ENCODE measurements at places on chromosomes 11 and 22.

GRCh38 chr22:22049684-22050083 is 67.1 kb upstream of the TOP3B start:
- no peak for DNase-seq

DNA sequence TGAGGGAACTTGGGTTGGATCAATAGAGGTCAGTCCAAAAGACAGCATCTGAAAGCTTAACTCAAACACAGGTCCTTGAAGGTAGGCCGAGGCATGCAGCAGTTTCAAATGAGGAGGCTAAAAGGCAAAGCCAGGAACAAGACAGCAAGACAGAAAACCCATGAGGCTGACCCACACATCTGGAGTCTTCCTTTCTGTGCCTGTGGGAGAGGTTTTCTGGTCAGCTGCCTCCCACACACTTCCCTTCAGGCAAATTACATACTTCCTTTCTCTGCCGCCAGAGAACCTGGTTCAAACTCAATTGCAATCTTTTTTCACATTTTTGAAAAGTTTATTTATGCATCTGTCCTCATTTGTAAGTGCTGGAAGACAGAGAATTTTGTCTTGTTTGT is 29.8 kb upstream of the CRTAM start:
- no peak for DNase-seq

- no peak for DNase-seq
Observed at GRCh38 chr22:21962655-21962949, 10.0 kb upstream of the PPM1F start.

DNA sequence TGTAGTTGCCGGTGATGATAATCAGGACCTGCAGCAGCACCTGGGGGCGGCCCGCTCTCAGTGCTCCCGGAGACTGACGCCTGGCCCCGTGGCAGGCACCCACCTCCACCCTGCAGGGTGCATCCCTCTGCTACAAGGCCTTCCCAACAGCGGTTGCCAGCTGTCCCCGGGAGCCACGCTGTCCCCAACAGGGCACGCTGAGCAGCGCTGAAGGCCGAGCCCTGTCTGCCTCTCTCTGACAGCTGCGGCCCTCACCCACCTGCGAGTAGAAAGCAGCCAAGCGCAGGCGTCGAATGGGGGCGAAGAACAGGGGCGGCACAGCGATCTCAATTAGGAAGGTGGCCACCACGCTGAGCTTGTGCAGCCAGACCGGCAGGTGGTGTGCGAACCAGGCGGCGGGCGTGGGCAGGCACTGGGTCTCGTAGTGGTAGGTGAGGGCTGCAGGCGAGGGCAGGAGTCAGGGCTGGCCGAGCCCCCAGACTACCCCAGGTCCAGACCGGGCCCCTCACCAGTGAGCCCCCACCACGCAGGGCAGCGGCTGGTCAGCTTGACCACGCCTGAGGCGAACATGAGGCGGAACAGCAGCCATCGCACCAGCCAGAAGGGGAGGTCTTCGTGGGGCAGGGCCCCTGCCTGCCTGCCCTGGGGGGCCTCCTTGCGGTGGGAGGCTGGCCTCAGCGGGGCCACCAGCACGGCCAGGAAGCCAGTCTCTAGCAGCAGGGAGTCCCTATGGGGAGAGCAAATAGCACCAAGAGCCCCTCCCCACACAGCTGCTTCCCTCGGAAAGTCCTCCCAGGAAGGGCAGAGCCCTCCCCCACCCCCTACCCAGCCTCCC is 1.5 kb downstream of the LMF2 start:
- DNase-seq, result no peak

DNA sequence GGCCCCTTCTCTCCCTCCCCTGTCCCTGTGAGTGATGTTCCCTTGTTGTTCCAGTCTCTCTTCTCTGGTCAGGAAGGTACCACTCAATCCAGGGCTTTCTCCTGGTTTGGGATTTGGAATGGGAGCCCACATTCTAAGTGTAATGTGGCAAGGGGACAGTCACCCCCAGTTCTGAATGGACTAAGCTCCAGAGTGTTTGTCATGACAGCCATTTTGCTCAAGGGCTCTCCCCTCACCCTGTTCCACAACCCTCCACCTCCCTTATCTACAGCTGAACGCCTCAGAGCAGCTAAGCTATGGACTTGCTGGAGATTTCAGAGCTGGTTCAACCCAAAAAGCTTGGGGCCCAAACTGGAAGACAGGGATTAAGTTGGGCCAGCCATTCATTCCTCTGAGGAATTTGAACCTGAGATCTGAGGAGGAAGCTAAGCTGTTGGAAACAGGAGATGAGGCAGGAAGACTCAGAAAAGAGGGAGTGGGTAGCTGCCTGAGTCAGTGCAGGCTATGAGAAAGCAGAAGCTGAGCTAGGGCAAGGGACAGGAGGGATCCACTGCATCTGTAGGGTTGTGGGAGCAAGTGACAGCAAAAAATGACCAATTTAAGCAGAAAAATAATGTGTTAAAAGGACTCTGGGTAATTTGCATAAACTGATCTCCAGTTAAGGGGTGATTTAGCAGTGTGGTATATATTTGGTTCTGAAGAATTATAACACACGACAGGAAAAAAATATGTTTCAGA is 22.9 kb upstream of the FCHSD2 start:
- DNase-seq, result no peak

- DNase-seq, result no peak
Observed at GRCh38 chr22:41526830-41527799, 17.2 kb downstream of the POLR3H start.

Data from right renal pelvis (tissue), 4 donors.